Left lung (tissue), 14 donors: ENCODE measurements at places on chromosomes 11 and 22. TPM values are rescaled to one million over a fixed set of nuclear protein-coding genes. Genes with fewer than 3 reads are reported as not detected.

DNA sequence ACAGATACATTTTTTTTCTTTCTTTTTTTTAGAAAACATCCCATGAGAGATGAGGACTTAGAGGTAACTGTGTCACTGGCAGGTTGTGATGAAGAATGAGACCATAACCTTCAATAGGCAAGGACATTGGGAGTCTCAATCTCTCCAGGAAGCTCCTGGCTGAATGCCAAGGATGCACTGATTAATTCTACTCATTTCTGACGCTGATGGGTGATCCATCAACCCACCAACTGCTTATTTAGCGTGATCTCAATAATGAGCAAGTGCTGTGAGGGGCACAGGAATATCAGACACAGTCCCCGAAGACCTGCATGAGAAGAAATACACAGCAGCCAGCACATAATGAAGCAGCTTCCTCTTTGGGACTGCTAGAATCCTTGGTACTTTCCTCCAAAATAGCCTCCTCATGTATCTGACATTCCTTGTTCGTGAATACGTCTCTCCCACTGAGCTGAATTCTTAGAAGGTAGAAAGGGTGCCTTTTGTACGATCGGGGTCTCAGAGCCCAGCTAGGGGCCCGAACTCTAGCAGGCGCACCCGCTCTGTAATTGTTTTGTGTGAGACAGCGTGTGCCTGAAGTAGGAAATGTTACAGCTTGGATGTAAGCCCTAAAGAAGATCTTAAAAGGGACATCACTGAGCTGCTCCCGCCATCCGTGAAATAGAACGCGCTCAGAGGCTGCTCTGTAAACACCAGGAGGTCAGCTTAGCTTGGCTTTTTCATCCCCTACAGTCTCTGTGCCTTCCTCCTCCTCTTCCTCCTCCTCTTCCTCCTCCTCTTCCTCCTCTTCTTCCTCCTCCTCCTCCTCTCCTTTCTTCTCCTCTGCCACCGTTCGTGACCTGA is 7.2 kb downstream of the CLMP start:
- DNase-seq, result no peak

GRCh38 chr11:127939000-127939399 is 648.4 kb downstream of the ETS1 start:
- DNase-seq, result no peak

- no peak for DNase-seq
Measured at GRCh38 chr11:71563406-71563805, 2.0 kb upstream of the KRTAP5-10 start.

GRCh38 chr11:12906501-12906900 is 102.6 kb upstream of the RASSF10 start:
- no peak for DNase-seq

- no peak for DNase-seq
Measured at GRCh38 chr11:17604915-17605233, 57.8 kb downstream of the OTOG start.

DNA sequence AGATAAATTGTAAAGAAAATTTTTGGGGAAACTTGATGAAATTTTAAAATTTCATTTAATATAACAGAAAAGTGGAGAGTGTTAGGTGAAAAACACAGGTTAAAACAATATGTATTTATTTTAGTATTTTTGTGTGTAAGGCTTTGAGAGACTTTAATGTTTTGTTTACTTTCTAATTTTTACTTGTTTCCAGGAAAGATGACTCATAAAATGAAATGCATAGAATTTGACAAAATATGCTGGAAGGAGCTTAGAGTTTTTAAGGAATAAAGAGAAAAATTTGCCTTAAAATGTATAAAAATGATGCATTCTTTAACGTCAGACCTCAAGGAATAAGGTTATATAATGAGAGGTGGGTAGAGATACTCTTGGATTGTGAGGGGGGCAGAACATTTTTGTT is 1205.1 kb upstream of the CNTN5 start:
- DNase-seq, result no peak

- DNase-seq, result no peak
Measured at GRCh38 chr22:45598596-45599217, 72.9 kb upstream of the ATXN10 start.

GRCh38 chr11:34268906-34269430 is 88.8 kb downstream of the ABTB2 start:
- no peak for DNase-seq

DNA sequence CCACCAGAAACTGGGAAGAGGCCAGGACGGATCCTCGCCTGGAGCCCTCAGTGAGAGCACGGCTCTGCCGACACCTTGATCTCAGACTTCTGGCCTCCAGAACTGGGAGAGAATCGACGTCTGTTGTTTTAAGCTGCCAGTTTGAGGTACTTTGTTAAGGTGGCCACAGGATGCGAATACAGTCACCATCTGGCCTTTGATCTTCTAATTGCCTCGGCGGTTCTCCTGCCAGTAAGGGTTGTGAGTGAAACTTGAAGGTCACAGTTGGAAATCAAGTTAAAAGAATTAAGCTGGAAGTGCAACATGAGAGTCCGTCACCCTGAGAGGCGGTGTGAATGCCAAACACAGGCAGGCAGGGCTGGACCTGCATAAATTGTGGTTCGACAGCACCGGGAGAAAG is 27.9 kb downstream of the PARVB start:
- DNase-seq, result peak; percentile 28

GRCh38 chr11:83706566-83706965 is 420.4 kb upstream of the CCDC90B start:
- no peak for DNase-seq

DNA sequence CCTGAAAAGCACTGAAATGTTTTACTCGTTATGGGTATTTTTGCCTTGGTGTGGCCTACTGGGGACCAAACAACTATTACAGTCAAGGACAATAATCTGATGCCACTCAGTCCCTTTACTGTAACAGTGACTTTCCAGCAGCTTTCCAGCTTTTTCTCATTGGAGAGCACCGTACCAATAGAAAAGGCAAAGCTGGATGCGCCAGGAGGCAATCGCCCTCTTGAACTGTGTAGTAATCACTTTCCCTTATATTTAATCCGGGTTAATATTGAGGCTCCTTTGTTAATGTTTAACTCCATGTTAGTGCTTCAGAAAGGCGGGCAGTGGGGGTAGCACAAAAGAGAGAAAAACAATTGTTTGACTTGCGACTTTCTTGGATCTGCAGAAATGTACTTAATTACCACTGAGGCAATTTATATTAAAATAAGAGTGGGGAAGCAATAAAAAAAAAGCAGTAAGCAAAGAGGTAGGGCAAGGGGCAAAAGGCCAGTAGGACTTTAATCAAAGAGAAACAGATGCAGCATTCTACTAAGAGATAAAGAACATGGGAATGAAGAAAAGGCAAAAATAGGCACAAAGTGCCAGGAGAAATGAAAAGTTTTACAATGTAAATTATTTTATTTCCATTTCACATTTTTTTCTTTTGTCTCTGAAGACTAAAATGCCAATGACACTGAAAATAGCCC is 81.6 kb downstream of the LRRC4C start:
- no peak for DNase-seq

DNA sequence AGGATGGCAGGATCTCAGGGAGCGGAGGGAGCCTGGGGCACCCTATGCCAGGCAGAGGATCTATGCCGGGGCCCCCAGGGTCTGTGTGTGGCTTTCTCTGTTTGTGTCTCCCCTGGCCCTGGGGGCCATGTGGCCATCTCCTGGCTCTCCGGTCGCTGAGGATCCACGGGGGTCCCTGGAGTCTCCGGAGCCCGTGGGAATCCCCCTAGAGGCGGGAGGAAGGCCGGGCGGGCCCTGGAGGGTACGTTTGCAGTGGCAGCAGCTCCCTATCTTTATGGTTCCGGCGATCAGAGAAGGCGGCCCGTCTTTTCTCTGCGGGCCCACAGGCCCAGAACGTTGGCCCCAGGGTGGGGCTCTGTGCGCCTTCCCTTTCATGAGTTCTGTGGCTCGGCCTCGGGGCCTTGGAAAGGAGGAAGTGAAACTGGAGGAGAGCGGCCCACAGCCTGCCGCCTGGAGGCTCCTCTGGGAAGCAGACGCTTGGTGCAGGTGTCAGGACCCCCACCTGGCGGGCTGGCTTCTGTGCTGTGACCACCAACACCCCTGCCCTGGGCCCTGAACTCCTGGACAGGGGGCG is 82.1 kb downstream of the KCNQ1 start:
- DNase-seq, result peak; percentile 89

- DNase-seq, result no peak
Measured at GRCh38 chr11:97048481-97048880, 658.7 kb downstream of the JRKL start.

- no peak for DNase-seq
Measured at GRCh38 chr22:36946421-36947158, 33.2 kb downstream of the CSF2RB start.

- no peak for DNase-seq
Measured at GRCh38 chr11:66800720-66801428, 42.4 kb upstream of the RCE1 start.

Gene CECR2
- total RNA-seq, result 8.0 TPM

Gene EFCAB6
- 3.2 TPM for total RNA-seq

Gene IGLL1
- not detected for total RNA-seq

Gene MS4A12
- total RNA-seq, result not detected

Gene CSF2RB
- total RNA-seq, result 11.5 TPM

Gene C22orf23
- total RNA-seq, result 0.65 TPM

Gene PLAAT3
- total RNA-seq, result 86.4 TPM

Gene APOA4
- not detected for total RNA-seq

Gene OR56A1
- total RNA-seq, result 0.03 TPM
